T-helper 1 cell treated with Interleukin-12 subunit alpha and Interleukin-12 subunit beta and Interleukin-4 antibody, amounts not matched to agents 30 ng/mL and 1 ng/mL, for 36 hours (primary cell): ENCODE measurements at places on chromosomes 6 and 20. TPM values are rescaled to one million over a fixed set of nuclear protein-coding genes. Genes with fewer than 3 reads are reported as not detected.

The ZC2HC1B gene
- not detected in 2 replicates for total RNA-seq

The ZNF334 gene
- 1.3 and 1.6 TPM in 2 replicates for total RNA-seq

The TGM2 gene
- 1.6 and 2.3 TPM in 2 replicates for total RNA-seq

The HLA-DMA gene
- total RNA-seq = 49.5 and 58.5 TPM in 2 replicates

The WFDC12 gene
- total RNA-seq = not detected in 2 replicates

The WFDC9 gene
- not detected in 2 replicates for total RNA-seq

The PPP1R16B gene
- 102 and 104 TPM in 2 replicates for total RNA-seq

The PRKN gene
- total RNA-seq = not detected in 2 replicates

The NR2E1 gene
- total RNA-seq = not detected in 2 replicates

The SRSF12 gene
- total RNA-seq = not detected in 2 replicates

The TUBB1 gene
- not detected in 2 replicates for total RNA-seq

The HAO1 gene
- not detected in 2 replicates for total RNA-seq

The VGLL2 gene
- not detected in 2 replicates for total RNA-seq

The DEFB121 gene
- total RNA-seq = not detected in 2 replicates

The CSNK2B gene
- total RNA-seq = 219 and 224 TPM in 2 replicates

The MTFR2 gene
- 14.5 and 17.9 TPM in 2 replicates for total RNA-seq

The UNC5CL gene
- total RNA-seq = 1.7 and 2.1 TPM in 2 replicates

The TMEM244 gene
- not detected in 2 replicates for total RNA-seq

The BTBD3 gene
- 5.6 and 9.2 TPM in 2 replicates for total RNA-seq

The CAP2 gene
- not detected in 2 replicates for total RNA-seq

The EPPIN gene
- not detected in 2 replicates for total RNA-seq

The SLC22A23 gene
- total RNA-seq = 0.29 and 0.42 TPM in 2 replicates

The MCCD1 gene
- not detected in 2 replicates for total RNA-seq

The SLC22A3 gene
- total RNA-seq = not detected in 2 replicates

The PKIB gene
- total RNA-seq = 0.39 and 0.49 TPM in 2 replicates

The GTSF1L gene
- total RNA-seq = 0.71 TPM in 1 of 2 replicates, not detected in the other

The CAGE1 gene
- total RNA-seq = 0.07 TPM in 1 of 2 replicates, not detected in the other

The FANCE gene
- total RNA-seq = 12.0 and 13.0 TPM in 2 replicates

The RRAGD gene
- total RNA-seq = 9.5 and 11.5 TPM in 2 replicates

The SNX9 gene
- total RNA-seq = 14.2 and 14.8 TPM in 2 replicates

The CGAS gene
- 52.5 and 56.2 TPM in 2 replicates for total RNA-seq

The GFOD1 gene
- total RNA-seq = 2.4 and 2.8 TPM in 2 replicates

The SLC52A3 gene
- total RNA-seq = not detected in 2 replicates
